Glutamatergic neuron (in vitro differentiated cells): ENCODE measurements at places on chromosomes 1 and 21.

- DNase-seq, result no peak
- H3K36me3 ChIP-seq, result no peaks in the 10 kb centered on the region
- H3K27ac ChIP-seq, result no peak overlapping the region
- no peak overlapping the region for H3K4me3 ChIP-seq
Measured at GRCh38 chr1:107467286-107467685, 326.4 kb downstream of the NTNG1 start.

DNA sequence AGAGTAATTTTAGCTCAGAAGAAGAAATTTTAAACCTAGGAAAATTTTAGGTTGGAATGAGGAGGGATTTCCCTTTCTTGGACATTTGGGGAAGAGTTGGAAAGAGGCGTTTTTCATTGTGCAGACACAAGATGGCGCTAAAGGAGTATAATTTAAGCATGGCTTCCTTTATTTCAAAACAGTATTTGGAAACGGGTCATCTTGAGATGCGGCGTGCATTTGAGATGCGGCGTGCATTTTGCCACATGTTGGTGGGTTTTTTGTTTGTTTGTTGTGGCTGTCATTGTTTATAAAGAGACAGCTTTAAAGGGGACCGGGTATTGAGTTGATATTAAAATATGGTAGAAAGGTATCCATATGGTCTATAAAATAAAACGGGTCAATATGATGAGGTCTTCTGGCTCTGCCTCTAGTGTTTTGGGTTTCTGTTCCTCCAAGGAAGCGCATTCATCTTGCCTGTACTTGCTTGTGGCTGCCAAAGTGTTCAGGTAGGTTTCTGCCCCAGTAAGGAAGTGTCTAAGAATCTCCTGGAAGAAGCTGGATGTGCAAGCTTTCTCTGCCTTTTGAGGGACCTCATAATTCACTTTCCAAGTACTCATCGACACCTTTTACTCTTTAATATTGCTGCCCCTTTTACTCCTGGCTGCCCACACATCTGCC lies 210.3 kb downstream of the SLC35F3 start:
- H3K27me3 ChIP-seq, result no peaks in the 10 kb centered on the region
- peak overlapping the region; percentile 36 for H3K4me3 ChIP-seq
- peaks cover 1% of the 10 kb centered on the region for H3K4me1 ChIP-seq
- peak; percentile 28 for DNase-seq
- no peak overlapping the region for H3K27ac ChIP-seq
- H3K36me3 ChIP-seq, result no peaks in the 10 kb centered on the region

GRCh38 chr1:72140222-72140621 lies 142.1 kb downstream of the NEGR1 start:
- H3K4me3 ChIP-seq, result no peak overlapping the region
- no peaks in the 10 kb centered on the region for H3K4me1 ChIP-seq
- DNase-seq, result no peak
- peaks cover 3% of the 10 kb centered on the region for H3K36me3 ChIP-seq

DNA sequence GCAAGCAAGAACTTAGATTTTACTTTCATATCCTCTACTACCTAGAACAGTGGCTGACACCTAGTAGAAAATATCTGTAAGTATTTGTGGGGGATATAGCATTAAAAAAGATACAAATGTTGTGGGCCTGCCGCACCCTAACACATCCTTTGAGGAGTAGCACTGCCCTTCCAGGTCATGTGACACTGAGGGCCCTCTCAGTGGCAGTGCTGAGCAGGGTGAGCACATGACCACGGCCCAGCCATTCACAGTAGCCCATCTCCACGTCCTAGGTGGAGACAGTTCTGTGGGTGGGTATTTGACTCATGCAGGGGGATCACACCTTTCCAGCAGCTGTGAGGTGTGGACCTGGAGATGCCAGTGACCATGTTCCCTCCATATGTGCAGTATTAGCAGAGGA lies 108.9 kb downstream of the OMA1 start:
- no peaks in the 10 kb centered on the region for H3K36me3 ChIP-seq
- peaks cover 4% of the 10 kb centered on the region for H3K4me1 ChIP-seq
- no peaks in the 10 kb centered on the region for H3K27me3 ChIP-seq
- H3K27ac ChIP-seq, result no peak overlapping the region
- H3K4me3 ChIP-seq, result no peak overlapping the region

DNA sequence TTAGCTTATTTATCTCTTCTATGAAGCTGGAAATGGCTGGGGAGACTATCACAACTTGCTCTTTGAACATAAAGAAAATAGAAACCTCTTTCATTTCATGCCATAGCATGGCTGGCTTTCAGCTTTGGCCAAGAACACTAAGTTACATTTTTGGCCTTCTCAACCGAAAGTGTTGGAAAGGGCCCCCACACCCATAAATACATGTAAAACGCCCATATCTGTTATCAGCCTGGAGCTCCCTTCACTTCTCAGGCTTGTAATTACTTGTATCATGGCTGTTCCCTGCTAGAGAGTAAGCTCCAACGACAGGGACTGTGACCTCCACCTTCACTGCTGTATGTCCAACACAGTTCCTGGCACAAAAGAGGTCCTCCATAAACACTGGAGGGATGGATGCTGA lies 12.7 kb upstream of the EIF4G3 start:
- DNase-seq, result no peak
- no peaks in the 10 kb centered on the region for H3K36me3 ChIP-seq
- no peak overlapping the region for H3K27ac ChIP-seq
- no peaks in the 10 kb centered on the region for H3K4me1 ChIP-seq

DNA sequence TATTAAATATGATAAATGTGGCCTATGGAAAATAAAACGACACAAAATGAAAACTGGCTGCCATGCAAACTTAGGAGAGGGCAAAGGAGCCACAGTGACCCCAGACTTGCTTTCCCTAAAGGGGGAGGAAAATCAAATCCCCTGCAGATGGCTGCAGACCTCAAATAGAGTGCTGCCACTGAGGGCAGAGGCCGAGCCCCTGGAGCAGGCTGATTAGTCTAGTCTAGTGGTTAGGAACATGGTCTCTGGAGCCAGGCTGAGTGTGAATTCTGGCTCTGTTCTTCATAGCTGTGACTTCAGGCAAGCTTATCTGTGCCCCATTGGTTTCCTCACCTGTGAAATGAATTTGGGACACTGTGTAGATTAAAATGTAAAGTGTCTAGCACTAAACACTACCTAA lies 60.8 kb downstream of the ITPKB start:
- no peak for DNase-seq
- no peak overlapping the region for H3K27ac ChIP-seq
- H3K36me3 ChIP-seq, result no peaks in the 10 kb centered on the region
- no peak overlapping the region for H3K4me3 ChIP-seq
- H3K27me3 ChIP-seq, result peaks cover 11% of the 10 kb centered on the region

- H3K36me3 ChIP-seq, result no peaks in the 10 kb centered on the region
- no peak overlapping the region for H3K4me3 ChIP-seq
- no peak overlapping the region for H3K27ac ChIP-seq
- peaks cover 2% of the 10 kb centered on the region for H3K27me3 ChIP-seq
- no peaks in the 10 kb centered on the region for H3K4me1 ChIP-seq
Measured at GRCh38 chr1:94672001-94672400, 130.4 kb upstream of the F3 start.

- H3K4me3 ChIP-seq, result no peak overlapping the region
- peaks cover 2% of the 10 kb centered on the region for H3K27me3 ChIP-seq
- H3K27ac ChIP-seq, result no peak overlapping the region
- no peaks in the 10 kb centered on the region for H3K36me3 ChIP-seq
Measured at GRCh38 chr1:192601143-192601542, 25.6 kb downstream of the RGS1 start.

DNA sequence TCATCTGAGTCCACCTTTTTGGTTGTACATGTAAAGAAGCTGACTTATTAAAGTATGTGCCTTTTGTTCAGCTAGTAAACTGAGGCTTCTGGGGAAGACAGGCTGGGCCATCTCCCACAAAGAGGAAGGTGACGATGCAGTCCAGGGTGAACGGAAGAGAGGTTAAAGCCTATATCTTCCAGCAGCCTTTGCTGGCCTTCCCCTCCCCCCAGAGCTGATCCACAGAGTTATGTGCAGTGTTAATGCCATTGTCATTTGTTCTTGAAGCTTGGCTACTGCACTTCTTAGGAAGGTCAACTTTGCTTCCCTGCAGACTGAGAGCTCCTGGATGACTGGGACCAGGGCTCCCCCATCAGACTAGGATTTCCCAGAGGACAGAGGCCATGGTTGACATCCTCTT lies 2.2 kb downstream of the SLC30A2 start:
- peaks cover 16% of the 10 kb centered on the region for H3K27me3 ChIP-seq
- DNase-seq, result no peak
- H3K27ac ChIP-seq, result no peak overlapping the region

DNA sequence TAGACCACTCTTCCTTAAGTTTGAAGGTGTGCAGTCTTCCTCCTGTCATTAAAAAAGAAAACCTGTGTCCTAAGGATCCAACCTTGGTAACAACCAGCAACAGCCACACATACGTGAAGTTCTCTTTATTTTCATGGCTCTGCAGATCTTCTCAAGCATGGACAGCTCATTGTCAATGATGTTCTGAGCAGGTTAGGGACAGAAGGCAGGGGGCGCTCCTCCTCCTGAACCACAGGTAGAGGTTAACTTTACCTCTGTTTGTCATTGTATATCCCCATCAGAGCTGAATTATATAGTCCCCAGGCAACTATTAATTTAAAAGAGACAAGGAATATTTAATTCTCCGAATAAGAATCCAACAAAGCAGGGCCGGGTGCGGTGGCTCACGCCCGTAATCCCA lies 52.5 kb upstream of the CR2 start:
- no peak overlapping the region for H3K27ac ChIP-seq
- H3K4me3 ChIP-seq, result no peak overlapping the region
- peaks cover 4% of the 10 kb centered on the region for H3K4me1 ChIP-seq
- DNase-seq, result no peak

DNA sequence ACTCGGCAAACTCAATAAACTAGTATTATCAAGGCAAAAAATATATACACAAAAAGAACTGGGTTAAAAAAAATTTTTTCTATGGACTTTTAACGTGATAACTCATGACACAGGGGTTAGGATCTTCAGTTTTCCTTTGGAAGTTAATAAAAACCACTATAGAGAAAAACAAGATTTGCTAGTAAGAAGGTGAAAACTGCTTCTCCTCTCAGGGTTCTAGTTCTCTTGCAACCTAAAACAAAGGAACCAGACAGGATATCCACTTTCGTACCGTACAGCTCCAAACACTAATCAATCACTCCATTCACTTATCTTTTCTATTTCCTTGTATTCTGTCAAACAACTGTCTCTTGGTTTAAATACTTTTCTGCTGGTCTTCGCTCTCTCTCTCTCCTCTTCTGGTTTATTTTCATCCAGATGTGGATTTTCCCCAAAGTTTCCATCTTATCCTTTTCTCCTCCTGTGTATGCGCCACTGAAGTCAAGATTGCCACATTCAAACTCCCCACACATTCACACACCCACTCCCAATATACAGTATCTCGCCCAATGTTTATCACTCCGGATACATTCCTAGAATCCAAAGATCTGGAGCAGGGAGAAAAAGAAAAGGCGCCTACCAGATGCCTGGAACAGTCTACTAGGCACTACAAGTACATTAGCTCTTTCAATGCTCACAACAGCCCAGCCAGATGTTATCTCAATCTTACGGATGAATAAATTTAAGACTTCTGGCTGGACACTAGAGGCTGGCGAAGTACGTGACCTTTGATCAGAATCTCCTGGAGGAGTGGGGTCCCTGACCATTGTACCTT lies 775 bp upstream of the PRPF38B start:
- peaks cover 3% of the 10 kb centered on the region for H3K4me1 ChIP-seq
- H3K4me3 ChIP-seq, result peak overlapping the region; percentile 99
- DNase-seq, result no peak
- no peaks in the 10 kb centered on the region for H3K36me3 ChIP-seq
- peaks cover 19% of the 10 kb centered on the region for H3K27me3 ChIP-seq

DNA sequence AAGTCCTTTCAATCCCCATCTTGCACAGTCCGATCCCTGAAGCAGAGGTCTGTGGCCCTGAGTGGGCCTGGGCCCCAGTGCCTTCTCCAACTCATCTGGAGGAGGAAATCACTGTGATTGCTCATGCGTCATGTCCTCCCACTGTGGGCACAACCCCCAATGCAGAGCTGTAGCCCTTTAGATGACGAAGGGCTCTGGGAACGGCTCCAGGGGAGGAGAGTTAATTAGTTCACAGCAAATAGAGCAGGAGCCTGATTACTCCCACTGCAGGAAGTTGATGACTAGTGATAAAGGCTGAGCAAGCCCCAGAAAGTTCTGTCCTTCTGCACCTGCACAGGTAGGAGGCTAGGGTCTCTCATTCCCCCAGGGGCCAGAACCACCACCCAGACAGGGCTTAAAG lies 111.5 kb downstream of the CCDC185 start:
- no peak overlapping the region for H3K27ac ChIP-seq
- DNase-seq, result no peak
- peaks cover 14% of the 10 kb centered on the region for H3K4me1 ChIP-seq

- no peak for DNase-seq
- peak overlapping the region; percentile 93 for H3K4me3 ChIP-seq
- no peaks in the 10 kb centered on the region for H3K27me3 ChIP-seq
- H3K36me3 ChIP-seq, result no peaks in the 10 kb centered on the region
- H3K4me1 ChIP-seq, result peaks cover 18% of the 10 kb centered on the region
- H3K27ac ChIP-seq, result peak overlapping the region; percentile 44
Measured at GRCh38 chr1:169892176-169892926, 1.3 kb downstream of the SCYL3 start.

- H3K27me3 ChIP-seq, result no peaks in the 10 kb centered on the region
- no peak overlapping the region for H3K27ac ChIP-seq
- H3K4me3 ChIP-seq, result no peak overlapping the region
- no peak for DNase-seq
Measured at GRCh38 chr1:172168597-172168872, 251.9 kb upstream of the C1orf105 start.

DNA sequence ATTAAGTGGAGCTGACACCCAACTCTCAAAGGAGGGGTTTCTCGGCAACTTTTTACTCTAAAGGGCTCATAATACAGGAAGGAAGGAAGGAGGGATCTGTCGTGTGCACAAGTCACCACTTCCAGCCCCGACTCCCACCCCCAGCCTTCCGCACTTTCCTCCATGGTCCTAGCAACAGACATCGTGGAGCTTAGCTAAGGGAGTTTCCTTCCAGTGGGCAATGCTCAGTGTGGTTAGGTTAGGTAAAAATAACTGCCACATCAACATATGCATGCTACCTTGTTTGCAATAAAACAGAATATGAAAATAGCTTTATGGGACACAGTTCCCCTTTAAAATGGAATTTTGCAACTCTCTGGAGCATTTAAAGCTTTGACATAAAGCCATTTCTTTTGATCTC lies 35.2 kb downstream of the KANK4 start:
- DNase-seq, result no peak
- peaks cover 4% of the 10 kb centered on the region for H3K36me3 ChIP-seq
- H3K27me3 ChIP-seq, result peaks cover 10% of the 10 kb centered on the region
- H3K4me3 ChIP-seq, result no peak overlapping the region

- no peaks in the 10 kb centered on the region for H3K4me1 ChIP-seq
- no peak overlapping the region for H3K4me3 ChIP-seq
- DNase-seq, result no peak
Measured at GRCh38 chr21:17848228-17848627, 29.1 kb upstream of the C21orf91 start.

- H3K4me1 ChIP-seq, result no peaks in the 10 kb centered on the region
- no peaks in the 10 kb centered on the region for H3K27me3 ChIP-seq
- H3K36me3 ChIP-seq, result no peaks in the 10 kb centered on the region
- DNase-seq, result no peak
Measured at GRCh38 chr1:62487956-62488355, 51.1 kb downstream of the USP1 start.
